BJ (cell line): ENCODE measurements at places on chromosomes 5 and 9. TPM values are rescaled to one million over a fixed set of nuclear protein-coding genes. Genes with fewer than 3 reads are reported as not detected.

DNA sequence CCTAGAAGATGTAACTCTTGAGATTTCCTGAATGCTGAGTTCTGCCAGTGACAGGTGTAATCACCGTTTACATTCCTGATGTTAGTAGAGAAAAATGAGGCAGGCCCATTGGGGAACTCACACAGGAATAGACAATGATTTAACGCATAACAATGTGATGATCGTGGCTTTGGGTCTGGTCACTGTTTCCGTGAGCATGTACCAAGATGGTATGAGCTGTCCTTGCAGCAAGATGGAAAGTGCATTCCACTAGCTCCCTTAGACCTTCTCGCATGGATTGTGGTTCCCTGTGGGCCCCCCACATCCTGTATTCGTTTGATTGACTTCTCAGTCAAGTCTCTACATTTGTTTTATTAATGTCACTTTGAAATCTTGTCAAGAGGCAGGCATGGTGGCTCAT lies 124.0 kb upstream of the DAP start:
- DNase-seq = peak; percentile 23

GRCh38 chr9:36987409-36987808 lies 46.7 kb downstream of the PAX5 start:
- DNase-seq = no peak

- DNase-seq = peak; percentile 22
Measured at GRCh38 chr9:6997330-6997729, 239.6 kb downstream of the KDM4C start.

- DNase-seq = no peak
Measured at GRCh38 chr9:96491079-96491879, 41.3 kb downstream of the HABP4 start.

GRCh38 chr9:112618385-112619009 lies 99.4 kb downstream of the INIP start:
- no peak for DNase-seq

- DNase-seq = no peak
Measured at GRCh38 chr9:22363421-22363887, 83.2 kb upstream of the DMRTA1 start.

DNA sequence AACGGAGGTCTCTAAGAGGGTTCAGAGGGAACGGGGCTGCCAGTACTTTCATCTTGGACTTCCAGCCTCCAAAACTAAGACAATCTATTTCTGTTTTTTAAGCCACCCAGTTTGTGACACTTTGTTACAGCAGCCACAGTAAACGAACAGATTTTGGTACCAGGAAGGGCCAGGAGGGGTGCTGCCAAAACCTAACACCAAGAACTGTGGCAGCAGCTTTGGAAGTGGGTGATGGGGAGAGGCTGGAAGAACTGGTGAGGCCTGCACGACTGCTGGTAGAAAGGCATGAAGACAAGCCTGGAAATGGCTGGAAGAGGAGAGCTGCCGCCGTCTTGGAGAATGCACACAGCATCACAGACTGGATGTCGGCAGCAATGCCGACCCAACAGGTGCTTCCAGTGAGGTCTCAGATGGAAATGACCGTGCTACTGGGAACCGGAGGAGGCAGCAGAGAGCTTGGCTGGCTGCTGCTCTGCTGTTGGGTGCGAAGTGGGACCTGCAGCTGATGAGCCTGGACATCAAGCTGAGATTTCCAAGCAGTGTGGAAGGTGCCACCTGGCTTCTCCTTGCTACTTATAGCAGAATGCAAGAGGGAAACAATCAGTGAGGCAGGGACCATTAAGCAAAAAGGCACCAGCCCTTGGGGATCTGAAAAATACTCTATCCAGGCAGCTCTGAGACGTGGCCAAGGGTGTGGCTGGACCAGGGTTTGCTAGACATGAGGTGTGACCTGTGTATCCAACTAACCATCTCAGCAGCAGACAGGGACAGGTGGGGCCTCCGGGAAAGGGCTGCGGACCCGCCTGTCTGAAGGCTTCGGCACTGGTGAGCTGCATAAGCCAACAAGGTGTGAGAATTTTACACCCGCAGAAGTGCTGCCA lies 4.7 kb upstream of the TMEM210 start:
- DNase-seq = no peak

- peak; percentile 17 for DNase-seq
Measured at GRCh38 chr5:43729846-43730478, 127.0 kb downstream of the NNT start.

DNA sequence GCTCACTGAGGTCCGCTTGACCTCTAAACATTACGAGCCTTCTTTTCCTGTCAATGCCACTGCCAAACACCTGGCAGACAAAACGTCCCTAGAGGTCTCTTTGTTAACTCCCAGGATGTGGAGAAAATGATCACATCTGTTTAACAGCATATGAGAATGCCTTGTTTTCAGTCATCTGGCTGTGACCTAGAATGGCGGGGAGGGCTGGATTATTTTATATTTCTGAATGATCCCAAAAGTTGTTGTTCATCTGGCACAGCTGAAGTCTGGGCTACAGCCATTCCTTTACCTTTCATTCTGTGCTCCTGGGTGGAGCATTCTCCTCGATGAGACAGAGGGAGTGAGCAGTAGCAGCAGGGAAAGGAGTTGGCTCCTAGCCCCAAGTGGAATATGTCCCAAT lies 138.2 kb downstream of the PRDM6 start:
- DNase-seq = no peak

- no peak for DNase-seq
Measured at GRCh38 chr9:134550584-134550983, 91.0 kb upstream of the COL5A1 start.

DNA sequence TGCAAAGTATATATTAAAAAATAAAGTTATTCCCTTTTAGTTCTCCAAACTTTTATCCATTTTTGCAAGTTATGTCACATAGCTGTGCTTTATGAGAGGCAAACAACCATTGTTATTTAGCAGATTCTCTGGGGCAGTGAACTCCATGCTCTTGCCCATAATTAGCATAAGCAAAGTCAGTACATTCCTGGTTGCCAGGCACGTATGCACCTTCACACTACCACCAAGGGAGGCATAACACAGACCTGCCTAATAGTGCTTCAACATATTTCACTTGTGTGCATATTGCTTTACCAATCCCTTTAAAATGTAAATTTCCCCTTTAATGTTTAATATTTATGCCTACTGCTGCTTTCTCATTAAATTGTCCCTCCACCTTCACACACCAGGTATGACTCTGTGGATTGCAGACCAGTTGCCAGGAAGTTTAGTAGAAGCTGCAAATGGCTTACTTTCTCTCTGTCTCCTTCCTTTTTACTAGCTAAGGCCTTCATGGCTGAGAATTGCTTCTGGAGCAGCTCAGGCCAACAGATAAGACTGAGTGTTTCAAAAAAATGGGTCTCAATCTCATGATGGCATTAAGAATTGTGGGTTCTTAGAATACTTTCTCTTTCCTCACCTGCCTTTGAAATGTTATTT lies 388.2 kb downstream of the PRR16 start:
- no peak for DNase-seq

- DNase-seq = no peak
Measured at GRCh38 chr5:143251190-143251589, 152.3 kb downstream of the NR3C1 start.

DNA sequence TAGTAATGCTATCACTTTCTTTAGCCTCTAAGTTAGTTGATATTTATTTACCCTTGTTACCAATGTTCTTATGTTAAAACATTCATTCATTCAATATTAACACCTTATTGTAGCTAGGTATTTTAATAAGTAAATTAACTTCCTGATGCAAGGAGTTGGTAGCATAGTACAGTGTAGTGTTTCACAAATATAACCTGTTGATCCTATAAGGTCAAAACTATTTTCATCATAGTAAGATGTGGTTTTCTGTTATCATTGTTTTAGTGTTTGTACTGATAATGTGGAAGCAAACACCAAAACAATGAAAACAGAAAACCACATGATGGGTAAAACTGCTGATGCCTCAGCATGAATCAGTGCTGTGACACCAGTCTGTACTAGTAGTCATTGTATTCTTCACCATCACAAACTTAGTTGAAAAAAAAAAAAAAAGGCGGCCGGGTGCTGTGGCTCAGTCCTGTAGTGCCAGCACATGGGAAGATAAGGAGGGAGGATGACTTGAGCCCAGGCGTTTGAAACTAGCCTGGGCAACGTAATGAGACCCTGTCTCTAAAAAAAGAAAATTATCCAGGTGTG lies 36.5 kb downstream of the ZCCHC7 start:
- no peak for DNase-seq

GRCh38 chr5:122844910-122845228 lies 544 bp upstream of the SNX24 start:
- no peak for DNase-seq

DNA sequence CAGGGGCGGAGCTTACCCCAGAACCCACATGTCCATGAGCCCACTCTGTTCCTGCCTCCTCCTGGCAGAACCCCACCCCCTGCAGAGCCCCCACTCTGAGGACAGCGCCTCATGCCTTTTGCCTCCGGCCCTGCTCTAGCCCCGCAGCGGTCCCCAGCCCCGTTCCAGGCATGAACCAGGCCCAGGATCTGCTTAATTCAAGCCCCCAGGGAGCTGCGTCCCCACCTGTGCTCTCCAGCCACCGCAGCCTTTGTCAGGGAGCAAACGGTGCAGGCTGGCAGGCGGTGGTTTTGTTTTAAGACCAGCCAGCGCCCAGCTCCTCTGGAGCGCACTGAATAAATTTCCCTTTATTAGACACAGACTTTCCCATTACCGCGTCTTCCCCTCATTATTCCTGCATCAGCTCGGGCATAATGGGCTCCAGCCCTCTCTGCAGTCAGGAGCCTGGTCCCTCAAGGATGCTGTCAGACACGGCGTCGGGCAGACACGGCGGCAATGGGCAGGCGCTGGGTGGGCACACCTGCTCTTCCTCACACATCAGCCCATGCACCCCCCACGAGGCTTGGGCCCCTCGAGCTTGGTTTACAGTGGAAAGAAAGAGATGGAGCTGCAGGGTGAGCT lies 137.6 kb downstream of the OLFM1 start:
- DNase-seq = no peak

FSTL4 gene
- polyA plus RNA-seq = not detected in 2 replicates

IL9 gene
- polyA plus RNA-seq = not detected in 2 replicates

INSL4 gene
- not detected in 2 replicates for polyA plus RNA-seq

PAPPA gene
- 34.7 and 39.9 TPM in 2 replicates for polyA plus RNA-seq

MSX2 gene
- polyA plus RNA-seq = 1.4 and 2.1 TPM in 2 replicates

PDE8B gene
- polyA plus RNA-seq = 2.2 TPM in 2 replicates

PRRC2B gene
- 19.3 and 25.8 TPM in 2 replicates for polyA plus RNA-seq

ANKRD20A1 gene
- 0.02 and 0.17 TPM in 2 replicates for polyA plus RNA-seq

PCDHA12 gene
- polyA plus RNA-seq = not detected in 2 replicates

KIF24 gene
- polyA plus RNA-seq = 1.6 and 1.9 TPM in 2 replicates
